ENCODE measurements at places on chromosomes 13 and 19.
A peak's percentile ranks its signal among the peaks of the same experiment; 100 is the strongest.

- no peak for DNase-seq
Measured at GRCh38 chr19:14004619-14005348, 1.3 kb downstream of the RFX1 start.

DNA sequence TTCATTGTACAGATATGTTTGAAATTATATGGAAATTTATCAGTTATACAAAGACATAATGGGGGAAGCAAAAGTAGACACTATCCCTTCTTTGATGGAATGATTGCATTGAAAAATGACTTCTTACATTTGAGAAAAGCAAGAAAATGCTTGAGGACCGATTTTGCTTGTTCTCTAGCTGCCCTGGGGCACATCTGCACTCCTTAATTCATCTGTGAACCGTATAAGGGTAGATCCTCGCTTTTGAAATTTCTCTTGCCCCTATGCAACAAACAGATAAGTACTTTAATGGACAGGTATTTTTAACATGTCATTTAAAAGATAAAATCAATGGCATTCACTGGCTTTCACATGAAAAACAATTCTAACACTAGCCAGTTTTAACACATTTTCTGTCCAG lies 13.5 kb upstream of the MLNR start:
- DNase-seq: no peak

DNA sequence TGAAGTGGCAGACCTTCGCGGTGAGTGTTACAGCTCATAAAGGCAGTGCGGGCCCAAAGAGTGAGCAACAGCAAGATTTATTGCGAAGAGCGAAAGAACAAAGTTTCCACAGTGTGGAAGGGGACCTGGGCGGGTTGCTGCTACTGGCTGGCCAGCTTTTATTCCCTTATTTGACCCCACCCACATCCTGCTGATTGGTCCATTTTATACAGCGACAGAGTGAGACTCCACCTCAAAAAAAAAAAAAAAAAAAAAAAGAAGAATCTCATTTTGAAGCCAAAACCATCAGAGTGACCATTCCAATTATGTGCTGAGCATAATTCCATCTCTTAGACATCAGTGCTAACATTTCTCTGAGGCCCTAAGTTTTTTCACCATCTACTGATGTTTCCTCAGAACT lies 1.9 kb upstream of the ZNF552 start:
- DNase-seq: peak; percentile 17

GRCh38 chr19:28929006-28929405 lies 283.9 kb downstream of the UQCRFS1 start:
- no peak for DNase-seq

DNA sequence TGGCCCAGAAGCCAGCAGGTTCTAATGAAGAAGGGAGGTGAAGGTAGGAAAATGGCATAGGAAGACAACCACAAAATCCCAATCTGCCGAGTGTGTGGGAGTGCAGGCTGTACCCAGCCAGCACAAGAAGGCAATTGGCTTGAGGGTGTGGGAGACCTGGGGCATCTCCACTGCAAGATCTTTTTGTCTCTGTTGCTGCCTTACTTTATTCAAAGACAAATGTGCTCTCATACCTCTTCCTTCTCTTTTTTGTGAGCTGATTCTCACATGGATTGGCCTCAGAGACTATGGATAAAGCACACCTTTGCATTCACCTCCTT lies 183.6 kb downstream of the ZNF536 start:
- DNase-seq: no peak

DNA sequence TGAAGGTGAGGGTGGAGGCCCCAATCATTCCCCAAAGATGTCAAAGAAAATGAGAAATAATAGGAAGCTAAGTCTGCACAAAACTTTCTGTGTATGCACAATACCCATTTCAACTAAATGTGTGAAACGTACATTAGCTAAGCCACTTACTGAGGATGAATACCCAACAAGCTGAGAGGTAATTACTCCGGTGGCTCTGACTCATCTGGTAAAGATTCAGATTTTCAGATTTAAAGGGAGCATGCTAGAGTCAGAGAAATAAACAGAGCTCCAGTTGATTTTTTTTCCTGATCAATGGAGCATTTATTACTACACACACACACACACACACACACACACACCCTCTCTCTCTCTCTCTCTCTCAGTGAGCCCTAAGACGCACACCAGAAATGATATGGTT lies 194.8 kb upstream of the ARGLU1 start:
- DNase-seq: no peak

GRCh38 chr13:23770428-23770827 lies 118.8 kb downstream of the MIPEP start:
- DNase-seq: no peak

DNA sequence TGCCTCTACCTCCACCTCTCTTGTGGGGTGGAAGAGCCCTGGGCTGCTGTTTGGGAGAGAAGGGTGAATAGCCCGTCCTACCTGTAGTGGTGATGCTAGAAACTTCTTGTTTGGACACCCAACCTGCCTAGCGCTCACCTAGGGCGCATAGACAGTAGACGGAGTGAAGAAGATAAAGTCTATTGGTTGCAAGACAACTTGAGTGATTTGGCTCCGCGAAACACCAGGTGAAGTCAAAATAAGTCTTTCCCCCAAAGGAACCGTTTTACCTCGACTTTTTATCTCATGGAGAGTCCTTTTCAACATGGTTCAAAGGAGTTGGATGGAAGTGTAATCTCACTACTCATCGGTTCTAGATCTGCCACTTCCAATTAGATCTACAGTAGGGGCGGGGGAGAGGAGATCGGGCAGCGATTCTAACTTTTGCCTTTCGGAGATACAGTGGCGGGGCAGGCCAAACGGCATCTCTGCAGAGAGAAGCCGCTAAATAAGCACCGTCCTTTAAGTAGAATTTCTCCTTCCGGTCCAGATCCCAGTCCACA lies 694 bp upstream of the ZIC5 start:
- DNase-seq: no peak

GRCh38 chr19:56547535-56547934 lies 8.8 kb downstream of the ZFP28 start:
- DNase-seq: no peak

DNA sequence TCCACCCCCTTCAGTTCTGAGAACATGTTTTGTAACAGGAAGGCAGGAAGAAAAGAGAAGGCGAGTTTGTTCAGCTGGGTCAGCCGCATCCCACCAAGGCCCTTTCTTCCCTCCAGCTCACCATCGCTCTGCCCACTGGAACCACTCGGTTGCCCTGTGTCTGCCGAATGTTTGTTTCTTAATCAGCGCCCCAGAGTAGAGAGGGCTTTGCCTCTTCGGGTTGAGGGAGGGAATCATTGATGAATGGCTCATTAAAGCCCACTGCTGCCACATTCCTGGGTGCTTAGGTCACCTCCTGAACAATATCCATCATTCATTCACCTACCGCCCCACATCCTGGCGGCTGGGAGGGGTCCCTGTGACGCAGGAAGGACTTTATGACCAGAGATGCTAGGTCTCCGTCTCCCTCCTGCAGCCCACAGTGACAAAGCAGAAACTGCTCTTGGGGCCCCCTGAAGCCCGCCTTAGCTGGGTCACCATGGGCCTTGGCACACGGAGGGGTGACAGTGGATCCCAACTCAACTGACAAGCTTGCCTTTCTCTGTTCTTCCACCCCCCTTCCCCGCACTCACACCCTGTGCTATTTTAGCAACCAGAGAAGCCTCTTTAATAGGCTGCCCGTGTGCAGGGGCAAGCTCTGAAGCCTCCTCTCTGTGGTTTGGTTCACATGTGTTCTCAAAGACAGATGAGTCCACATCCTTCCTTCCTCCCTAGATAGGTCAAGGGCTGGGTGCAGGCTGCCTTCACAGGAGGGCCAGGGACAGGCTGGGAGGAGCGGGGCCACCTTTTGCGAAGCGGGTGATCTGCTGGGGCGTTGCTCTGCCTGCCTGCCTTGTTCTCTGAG lies 46.2 kb downstream of the ACTN4 start:
- peak; percentile 14 for DNase-seq

DNA sequence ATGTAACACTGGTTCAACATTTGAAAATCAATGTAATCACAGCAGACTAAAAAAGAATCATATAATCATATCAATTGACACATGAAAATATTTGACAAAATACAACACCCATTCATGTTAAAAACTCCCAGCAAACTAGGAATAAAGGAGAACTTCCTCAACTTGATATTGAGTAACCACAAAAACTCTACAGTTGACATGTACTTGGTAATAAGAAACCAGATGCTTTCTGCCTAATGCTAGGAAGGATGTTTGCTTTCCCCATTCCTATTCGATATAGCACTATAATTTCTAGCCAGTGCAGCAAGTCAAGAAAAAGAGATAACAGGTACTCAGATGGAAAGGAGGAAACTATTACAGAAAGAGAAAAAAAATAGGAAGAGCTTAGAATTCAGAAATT lies 26.9 kb downstream of the UFM1 start:
- DNase-seq: no peak

DNA sequence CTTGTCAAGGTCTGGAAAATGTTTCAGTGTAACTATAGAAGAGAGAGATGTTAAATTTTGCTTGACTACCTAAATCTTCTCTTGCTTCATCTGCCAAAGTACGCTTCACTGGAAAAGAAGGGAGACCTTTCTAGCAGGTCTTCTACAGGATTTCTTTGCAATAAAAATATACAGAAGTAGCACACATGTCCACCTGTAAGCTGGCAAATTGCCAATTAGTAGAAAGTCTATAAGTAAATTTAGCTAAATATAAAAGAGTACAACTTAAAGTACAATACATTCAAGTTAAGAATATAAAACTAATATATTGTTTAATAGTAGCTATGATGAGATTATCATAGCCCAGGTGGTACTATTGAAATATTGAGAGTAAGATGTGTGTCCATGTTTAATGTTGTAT lies 128.5 kb upstream of the EDNRB start:
- DNase-seq: no peak

- no peak for DNase-seq
Measured at GRCh38 chr19:43620061-43621001, 902 bp upstream of the ZNF428 start.

GRCh38 chr13:24893863-24894262 lies 129.9 kb downstream of the RNF17 start:
- DNase-seq: no peak

GRCh38 chr13:71214821-71215220 lies 652.2 kb downstream of the DACH1 start:
- no peak for DNase-seq

DNA sequence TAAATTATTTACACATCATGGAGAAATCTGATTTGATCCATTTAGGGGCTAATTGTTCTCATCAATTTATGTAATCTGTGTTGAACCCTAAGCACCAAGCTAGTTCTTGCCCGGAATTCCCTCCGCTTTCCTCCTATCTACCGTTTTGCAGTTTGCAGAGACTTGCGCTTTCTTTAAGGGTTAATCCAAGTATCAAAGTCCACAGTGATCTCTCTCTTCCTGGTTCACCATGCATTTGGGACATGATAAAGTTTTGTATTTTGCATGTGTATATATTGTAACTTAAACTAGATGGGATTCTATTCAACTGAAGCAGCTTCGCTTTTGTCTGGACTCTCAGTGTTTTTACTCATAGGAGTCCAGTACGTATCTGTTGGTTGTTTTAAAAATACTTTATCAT lies 13.8 kb upstream of the KLF5 start:
- DNase-seq: no peak

DNA sequence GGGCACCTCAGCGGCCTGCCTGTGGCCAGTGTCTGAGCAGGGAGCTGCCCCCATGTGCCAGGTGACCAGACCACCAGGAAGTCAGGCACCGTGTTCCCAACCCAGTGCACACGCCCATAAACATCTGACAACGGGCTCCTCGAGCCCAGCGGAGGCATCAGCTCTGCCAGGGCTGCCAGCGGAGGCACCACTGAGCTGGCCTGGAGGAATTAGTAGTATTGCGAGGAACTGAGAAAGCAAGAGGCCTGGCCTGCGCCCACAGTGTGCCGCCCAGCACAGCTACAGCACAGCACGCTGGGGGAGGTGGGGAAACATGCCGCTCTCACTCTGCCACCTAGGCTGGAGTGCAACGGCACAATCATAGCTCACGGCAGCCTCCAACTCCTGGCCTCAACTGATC lies 44.6 kb downstream of the ANKRD27 start:
- no peak for DNase-seq

DNA sequence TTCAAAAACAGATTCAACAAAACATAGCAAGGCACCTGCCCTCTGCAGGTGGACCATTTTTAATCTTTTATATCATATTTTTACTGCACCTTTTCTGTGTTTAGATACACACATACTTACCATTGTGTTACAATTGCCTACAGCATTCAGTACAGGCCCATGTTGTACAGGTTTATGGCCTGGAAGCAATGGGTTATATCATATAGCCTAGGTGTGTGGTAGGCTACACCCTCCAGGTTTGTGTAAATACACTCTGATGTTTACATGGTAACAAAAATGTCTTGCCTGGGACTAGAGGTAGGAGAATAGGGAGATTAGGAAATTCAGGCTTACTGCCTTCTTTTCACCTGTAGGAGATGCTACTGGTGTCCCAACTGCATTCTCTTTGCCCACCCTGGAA lies 8.2 kb upstream of the UBAC2 start:
- DNase-seq: no peak

GRCh38 chr13:46556418-46556779 lies 3.4 kb downstream of the LRCH1 start:
- no peak for DNase-seq

DNA sequence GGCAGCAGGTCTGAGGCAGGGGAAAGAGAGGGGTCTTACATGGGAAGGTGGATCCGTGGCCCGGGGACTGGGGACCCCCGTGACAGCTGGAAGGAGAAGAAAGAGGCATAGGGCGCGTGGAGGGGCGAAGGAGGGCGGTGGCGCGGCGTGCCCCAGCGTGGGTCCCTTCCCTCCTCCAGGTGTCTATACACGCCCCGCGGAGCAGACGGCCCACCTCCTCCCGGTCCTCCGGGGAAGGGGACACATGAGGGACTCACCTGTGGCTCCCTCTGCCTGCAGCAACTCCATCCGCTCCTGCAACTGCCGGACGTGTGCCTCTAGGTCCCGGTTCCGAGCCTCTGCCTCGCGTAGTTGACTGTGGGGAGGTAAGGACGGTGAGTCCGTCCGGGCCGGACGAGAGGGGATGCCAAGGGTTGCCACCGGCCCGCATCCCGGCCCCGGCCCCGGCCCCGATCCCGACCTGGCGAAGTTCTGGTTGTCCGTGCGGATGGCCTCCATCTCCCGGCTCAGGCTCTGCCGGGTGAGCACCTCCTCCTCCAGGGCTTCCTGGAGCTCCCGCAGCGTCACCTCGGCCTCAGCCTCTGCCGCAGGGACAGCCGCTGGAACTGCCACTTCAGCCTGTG lies 2.4 kb upstream of the SIX5 start:
- DNase-seq: no peak

- peak; percentile 80 for DNase-seq
Measured at GRCh38 chr19:6654347-6655310, 15.3 kb downstream of the TNFSF14 start.
